A673 (cell line): ENCODE measurements at places on chromosomes 7 and 10. TPM values are rescaled to one million over a fixed set of nuclear protein-coding genes. Genes with fewer than 3 reads are reported as not detected.

DNA sequence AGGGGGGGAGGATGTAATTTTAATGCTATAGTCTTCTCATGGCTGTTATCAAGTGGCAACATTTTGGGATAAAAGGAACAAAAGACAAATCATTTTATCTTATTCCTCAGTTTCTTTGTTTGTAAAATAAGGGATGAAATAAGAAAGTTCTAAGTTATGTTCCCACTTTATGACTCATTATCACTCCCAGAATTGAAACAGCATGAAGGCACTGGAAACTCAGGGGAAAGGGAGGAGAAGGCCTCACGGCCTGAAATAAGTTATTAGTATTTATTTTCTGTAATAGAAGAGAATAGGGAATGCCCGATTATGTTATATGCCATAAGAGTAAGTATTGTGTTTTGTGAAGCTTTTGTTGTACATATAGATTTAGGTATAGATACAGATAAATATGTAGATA is 85.0 kb upstream of the NAMPT start:
- DNase-seq: no peak

GRCh38 chr10:117445992-117446391 is 70.8 kb upstream of the PDZD8 start:
- DNase-seq: no peak

The FKBP6 gene
- total RNA-seq: not detected in 2 replicates

- DNase-seq: no peak
Observed at GRCh38 chr7:32258265-32258664, 188.1 kb upstream of the PDE1C start.

DNA sequence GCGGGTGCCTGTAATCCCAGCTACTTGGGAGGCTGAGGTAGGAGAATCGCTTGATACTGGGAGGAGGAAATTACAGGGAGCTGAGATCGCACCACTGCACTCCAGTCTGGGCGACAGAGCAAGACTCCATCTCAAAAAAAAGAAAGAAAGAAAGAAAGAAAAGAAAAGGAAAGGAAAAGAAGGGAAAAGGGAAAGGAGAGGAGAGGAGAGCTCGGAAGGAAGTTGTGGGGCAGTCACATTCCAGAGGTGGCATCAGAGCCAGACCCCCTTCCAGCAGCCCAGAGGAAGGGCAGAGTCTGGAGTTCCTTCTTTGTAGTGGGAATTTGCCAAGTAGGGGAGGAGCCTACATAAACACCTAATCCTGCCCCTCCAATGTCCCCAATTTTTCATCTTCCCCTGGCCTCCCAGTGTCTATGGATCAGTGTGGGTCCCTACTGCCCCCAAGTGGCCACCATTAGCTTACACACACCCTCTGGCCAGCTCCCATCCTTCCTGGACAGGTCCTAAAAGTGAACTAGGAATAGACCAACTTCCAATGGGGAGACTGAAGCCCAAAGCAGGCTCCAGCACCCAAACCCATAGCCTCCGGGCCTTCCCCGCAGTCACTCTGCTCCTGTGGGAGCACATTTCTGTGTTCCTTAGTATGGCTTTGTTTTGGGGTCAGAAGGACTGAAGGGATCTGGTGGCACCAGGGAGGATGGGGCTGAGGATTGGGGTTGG is 39.6 kb upstream of the HSPB1 start:
- DNase-seq: peak; percentile 85

GRCh38 chr10:110502851-110503301 is 5.2 kb downstream of the DUSP5 start:
- DNase-seq: peak; percentile 72

DNA sequence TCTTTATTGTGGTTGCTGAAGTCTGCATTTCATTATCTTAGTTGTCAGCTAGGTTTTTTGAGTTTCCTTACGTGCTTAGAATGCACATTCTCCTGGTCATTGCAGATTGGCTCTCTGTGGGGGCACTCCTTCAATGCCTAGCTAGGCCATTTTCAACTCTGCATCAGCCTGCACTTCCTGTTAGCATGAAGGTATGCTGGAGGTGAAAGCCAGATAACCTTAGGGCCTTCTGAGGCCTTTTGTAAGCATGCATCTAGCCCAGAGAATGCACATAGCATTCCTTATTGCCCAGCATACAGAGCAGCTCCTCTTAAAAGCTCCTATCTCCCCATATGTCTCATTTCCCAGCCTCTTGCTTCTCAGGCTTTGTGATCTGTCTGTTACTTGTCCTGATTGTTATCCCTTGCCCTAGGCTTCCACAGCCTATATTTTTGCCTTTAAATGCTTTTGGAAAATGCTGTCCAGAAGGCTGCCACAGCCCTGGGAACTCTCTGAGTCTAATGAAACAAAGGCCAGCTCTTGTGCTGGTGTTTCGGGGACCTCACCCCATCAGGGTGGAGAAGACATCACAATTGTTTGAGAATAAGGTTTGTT is 108.1 kb upstream of the IGFBP3 start:
- no peak for DNase-seq

The RNF32 gene
- 0.59 and 1.5 TPM in 2 replicates for total RNA-seq

The CDK1 gene
- 153 and 168 TPM in 2 replicates for total RNA-seq

DNA sequence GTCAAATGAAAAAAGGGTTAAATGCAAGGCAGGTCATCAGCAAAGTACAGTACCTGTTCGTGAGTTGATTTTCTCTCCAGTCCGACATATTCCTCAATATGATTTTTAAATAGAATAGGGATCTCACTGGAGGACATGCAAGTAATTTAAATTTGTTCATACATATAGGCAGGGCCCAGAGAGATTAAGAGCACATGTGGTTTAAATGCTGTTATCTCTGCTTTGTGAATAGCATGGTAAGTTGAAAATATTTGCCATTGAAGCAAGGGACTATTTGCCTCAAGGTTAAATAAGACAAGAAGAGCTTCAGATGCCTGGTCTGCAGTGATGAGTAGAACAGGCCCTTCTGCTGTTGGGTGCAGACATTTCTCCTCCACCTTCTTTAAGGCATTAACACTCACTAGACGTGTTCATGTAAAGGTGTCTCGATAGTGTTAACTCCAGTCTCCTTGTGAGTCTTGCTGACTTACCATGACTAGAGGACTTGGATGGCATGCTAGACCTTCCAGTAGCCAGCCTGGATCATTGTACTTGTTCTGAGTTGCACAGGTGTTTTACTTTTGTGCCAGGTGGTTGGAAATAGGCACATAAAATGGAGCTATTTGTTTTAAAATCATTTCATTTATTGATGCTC is 15.6 kb upstream of the AKR1C3 start:
- DNase-seq: no peak

- no peak for DNase-seq
Observed at GRCh38 chr7:5278766-5279165, 4.0 kb upstream of the SLC29A4 start.

GRCh38 chr10:51233337-51234100 is 159.2 kb downstream of the PRKG1 start:
- no peak for DNase-seq

The HOXA5 gene
- not detected in 2 replicates for total RNA-seq

GRCh38 chr10:113356794-113357680 is 195.8 kb upstream of the HABP2 start:
- no peak for DNase-seq

DNA sequence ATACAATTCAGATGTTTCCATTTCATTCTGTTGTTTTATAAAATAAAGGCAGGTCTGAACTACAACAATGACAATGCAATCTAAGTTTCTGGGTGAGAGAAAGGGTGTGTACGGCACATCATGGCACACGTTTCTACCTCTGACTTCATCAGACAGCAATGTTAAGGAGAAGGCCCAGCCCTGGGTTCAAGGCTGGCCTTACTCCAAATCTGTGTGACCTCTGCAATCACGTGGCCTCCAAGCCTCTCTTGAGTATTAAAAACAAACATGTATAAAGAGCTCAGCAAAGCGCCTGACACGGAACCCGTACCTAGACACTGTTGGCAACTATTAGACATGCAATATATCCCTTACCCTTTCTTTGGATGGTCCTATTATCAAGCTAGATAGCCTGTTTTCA is 114.1 kb downstream of the LARP4B start:
- no peak for DNase-seq

The SBDS gene
- 56.1 and 63.4 TPM in 2 replicates for total RNA-seq

- DNase-seq: peak; percentile 52
Observed at GRCh38 chr7:129210256-129210988, 14.4 kb upstream of the AHCYL2 start.

- DNase-seq: no peak
Observed at GRCh38 chr7:19663816-19664462, 44.9 kb downstream of the POLR1F start.

GRCh38 chr10:35758076-35758475 is 116.0 kb upstream of the FZD8 start:
- DNase-seq: no peak

GRCh38 chr7:100127866-100128636 is 1.3 kb downstream of the MBLAC1 start:
- peak; percentile 39 for DNase-seq

DNA sequence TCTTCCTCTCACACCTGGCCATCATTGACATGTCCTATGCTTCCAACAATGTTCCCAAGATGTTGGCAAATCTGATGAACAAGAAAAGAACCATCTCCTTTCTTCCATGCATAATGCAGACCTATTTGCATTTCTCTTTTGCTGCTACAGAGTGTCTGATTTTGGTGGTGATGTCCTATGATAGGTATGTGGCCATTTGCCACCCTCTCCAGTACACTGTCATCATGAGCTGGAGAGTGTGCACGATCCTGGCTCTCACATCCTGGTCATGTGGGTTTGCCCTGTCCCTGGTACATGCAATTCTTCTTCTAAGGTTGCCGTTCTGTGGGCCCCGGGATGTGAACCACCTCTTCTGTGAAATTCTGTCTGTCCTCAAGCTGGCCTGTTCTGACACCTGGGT is 19.2 kb downstream of the OR2A14 start:
- DNase-seq: no peak

- DNase-seq: no peak
Observed at GRCh38 chr7:106795877-106796231, 69.2 kb upstream of the PIK3CG start.

The LSM8 gene
- 54.0 and 56.7 TPM in 2 replicates for total RNA-seq

- DNase-seq: no peak
Observed at GRCh38 chr7:20578257-20578771, 37.2 kb upstream of the ABCB5 start.

The HTR5A gene
- not detected in 2 replicates for total RNA-seq

GRCh38 chr10:131062621-131063260 is 248.8 kb downstream of the TCERG1L start:
- DNase-seq: no peak

The OR6B1 gene
- not detected in 2 replicates for total RNA-seq

The GRB10 gene
- total RNA-seq: 0.41 TPM in 1 of 2 replicates, not detected in the other

The SPDYE16 gene
- total RNA-seq: 0.13 TPM in 1 of 2 replicates, not detected in the other

DNA sequence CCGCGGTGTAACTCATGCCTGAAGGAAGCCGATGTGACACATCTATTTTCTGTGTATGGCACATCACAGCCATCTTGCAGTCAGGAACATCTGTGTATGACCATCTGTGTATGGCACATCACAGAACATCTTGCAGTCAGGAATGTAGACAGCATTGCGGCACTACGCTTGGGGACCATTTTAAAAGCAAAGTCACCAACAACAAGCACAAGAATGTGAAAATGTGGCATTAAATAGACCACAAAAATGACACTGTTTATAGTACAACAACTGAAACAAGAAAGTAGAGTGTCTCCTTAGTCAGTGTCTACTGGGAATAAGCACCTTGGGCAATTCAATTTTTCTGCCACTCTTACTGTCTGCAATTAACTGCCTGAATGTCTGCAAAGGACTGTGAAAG is 124.4 kb downstream of the HGF start:
- DNase-seq: no peak

GRCh38 chr7:20219446-20220292 is 2.5 kb upstream of the MACC1 start:
- no peak for DNase-seq

- DNase-seq: no peak
Observed at GRCh38 chr10:77441353-77442166, 196.0 kb downstream of the KCNMA1 start.
